ENCODE measurements at places on chromosomes 16 and 17.

DNA sequence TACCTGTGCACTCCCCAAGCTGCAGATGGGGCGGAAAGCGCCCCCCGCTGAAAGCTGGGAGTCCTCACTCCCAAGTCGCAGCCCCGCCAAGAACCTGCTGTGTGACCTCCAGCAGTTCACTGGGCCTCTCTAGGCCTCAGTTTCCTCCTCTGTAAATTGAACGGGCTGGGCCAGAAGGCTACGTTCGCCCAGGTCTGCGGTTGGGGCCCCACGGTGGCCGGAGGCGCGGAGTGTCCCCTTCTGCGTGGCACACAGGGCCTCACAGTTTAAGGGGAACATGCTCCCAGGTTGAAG is 628 bp downstream of the GALK1 start:
- no peak for DNase-seq

- no peak for DNase-seq
These were observed 20.9 kb upstream of the PPM1D start for GRCh38 chr17:60579090-60579489.

- DNase-seq: no peak
These were observed 37.3 kb downstream of the PIEZO1 start for GRCh38 chr16:88747588-88748301.

DNA sequence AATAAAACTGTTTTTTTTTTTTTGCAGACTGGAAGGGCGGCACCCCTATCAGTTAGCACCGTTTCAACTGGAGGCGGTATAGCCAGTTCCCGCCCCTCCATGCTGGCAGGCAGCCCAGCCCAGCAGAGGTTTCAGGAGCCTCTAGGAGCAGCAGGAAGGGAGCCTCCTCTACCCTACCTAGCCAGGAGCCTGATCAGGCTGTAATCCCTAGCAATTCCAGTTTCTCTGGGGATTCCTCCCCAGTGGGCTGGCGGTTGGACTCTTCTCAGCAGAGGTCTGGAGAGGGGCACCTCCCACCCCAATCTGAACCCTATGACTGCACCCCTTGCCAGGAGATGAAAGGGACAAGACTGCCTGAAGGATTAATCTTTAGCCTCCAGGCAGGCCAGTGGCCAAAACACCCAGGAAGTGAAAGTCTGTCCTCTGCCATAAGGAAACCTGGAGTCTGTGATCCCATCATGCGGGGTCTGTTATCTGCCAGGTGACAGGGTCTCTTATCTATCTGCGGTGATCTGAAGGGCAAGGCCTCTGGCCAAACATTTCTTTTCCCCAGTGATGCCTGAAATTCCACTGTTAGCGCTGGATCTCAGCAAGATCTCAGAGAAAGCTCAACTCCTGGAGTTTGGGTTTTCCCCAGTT is 4.9 kb upstream of the CDH1 start:
- no peak for DNase-seq

GRCh38 chr16:4052096-4052495 is 64.1 kb downstream of the ADCY9 start:
- DNase-seq: no peak

All from NCI-H524 treated with DMSO at 0.1 percent for 48 hours (cell line).